ENCODE measurements at places on chromosomes 3 and 15.

DNA sequence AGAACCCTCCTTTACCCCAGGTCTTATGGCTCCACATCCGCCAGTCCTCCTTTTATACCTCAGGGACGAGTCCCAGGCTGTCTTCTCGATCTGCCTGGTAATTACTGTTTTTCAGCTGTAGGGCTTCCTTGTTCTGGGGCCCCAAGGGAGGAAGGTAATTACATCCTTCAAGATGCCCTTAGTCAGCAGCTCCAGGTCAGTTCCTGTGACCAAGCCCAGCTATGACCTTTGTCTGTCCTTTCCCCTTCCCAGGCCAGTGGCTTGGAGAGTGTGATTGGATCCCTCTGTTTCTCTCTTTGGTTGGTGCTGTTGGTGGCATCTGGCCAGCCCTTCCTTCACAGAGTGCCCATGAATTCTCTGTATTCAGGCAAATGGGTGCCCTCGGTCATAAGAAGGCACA, 92.6 kb downstream of the AAGAB start:
- no peak for DNase-seq

DNA sequence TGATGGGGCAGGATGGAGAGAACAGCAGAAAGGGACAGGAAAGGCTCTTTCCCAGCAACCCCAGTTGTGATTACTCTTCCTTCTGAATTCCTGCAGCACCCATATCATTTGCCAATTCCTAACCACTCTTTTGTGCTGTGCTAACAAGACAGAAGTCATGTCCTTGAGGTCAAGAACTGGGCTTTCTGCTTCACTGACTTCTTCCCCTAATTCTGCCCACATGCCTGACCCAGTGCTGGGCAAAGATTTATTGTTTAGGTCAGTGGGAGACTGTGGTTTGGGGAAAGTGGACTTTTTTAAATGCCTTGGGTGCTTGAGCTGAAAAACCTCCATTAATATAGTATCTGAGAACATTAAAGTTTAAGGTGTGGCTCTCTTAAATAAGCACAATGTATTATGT, 4.2 kb upstream of the EFCAB12 start:
- no peak for DNase-seq

DNA sequence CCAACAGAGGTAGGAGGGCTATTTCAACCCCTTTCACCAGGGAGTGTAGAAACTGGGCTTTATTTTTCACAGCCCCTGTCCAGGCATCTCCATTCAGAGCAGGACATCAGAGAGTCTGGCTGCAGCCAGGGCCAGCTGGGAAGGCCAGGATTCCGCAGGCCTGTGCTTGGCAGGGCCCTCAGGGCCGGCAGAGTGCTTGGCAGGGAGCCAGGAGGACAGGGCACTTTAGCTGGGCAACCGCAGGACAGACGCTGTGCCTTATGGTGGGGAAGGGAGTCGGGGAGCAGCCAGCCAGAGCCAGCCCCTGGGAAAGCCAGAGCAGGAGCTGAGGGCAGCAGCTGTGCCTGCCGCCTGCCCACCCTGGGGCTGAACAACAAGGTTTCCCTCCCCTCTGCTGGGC, 34.5 kb upstream of the IQCF6 start:
- no peak for DNase-seq

GRCh38 chr3:46897829-46898320, 20.4 kb downstream of the PTH1R start:
- no peak for DNase-seq

Data from vagina (tissue), 2 donors.